ENCODE measurements at places on chromosomes 6 and 20.

GRCh38 chr6:166803471-166803870, 152.9 kb downstream of the RNASET2 start:
- no peak for DNase-seq

GRCh38 chr20:57475388-57476083, 49.4 kb downstream of the CTCFL start:
- DNase-seq, result no peak

- no peak for DNase-seq
Measured at GRCh38 chr20:17560344-17561074, 9.4 kb upstream of the DSTN start.

GRCh38 chr6:43954311-43955131, 172.7 kb downstream of the MRPL14 start:
- DNase-seq, result no peak

- no peak for DNase-seq
Measured at GRCh38 chr6:53857318-53858094, 62.7 kb downstream of the LRRC1 start.

DNA sequence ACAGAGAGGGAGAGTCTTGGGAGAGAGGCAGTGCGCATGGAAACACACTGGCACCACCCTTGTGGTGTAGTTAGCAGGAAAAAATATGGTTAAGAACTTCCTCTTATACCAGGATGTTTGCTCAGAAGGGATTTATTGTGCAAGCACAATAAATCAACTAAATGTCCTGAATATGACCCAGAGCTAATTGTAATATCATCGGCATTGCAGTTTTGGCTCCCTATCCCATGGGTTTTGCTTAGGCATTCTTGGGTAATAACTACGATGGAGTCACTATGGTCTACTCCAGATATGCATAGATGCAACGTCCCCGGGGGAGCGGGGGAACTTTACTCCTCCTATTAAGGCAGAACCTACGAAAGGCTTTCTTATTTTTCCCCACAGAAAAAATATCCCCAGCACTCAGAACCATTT, 751.6 kb downstream of the EYS start:
- DNase-seq, result no peak

GRCh38 chr6:85810558-85810957, 167.9 kb upstream of the SYNCRIP start:
- no peak for DNase-seq

GRCh38 chr20:59525500-59526241, 78.7 kb upstream of the PHACTR3 start:
- no peak for DNase-seq

- no peak for DNase-seq
Measured at GRCh38 chr20:43658723-43659419, 8.0 kb upstream of the MYBL2 start.

DNA sequence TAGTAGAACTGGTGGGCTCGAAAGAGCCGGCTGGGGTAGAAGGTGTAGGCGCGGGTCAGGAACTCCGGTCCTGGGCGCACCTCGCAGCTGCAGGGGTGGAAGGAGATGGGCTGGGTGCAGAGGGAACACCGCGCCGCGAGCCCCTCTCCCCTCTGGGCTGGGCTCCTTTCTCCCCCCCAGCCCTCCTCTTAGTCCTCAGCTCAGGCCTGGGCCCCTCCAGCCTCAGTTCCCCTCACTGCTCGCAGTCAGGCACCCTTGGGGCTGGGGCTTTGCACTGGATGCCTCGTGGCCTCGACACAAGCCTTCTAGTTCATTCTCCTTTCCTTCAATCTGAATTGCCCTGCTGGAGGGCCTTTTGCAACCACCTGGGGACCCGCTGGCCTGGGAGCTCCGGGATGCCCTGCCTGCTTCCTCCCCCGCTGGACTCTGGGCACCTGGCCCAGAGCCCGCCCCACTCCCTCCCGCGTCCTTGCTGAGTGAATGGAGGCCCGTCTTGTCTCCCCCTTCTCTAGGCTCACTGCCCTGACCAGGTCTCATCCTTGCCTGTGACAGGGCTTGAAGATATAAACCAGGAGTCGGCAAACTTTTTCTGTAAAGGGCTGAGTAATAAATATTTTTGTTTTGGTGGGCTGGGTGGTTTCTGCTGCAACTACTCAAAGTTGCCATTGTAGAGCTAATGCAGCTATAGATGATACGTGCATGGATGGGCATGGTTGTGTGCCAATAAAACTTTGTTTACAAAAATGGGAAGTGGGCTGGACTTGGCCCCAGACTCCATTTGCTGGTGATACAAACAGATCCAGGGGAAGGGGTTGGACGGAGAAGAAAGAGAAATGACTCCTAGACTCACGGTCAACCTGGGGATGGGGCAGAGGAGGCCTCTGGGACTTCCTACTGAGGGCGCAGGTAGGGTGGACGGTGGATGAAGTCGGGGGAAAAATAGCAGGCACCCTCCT, 47.3 kb downstream of the APCDD1L start:
- DNase-seq, result no peak

DNA sequence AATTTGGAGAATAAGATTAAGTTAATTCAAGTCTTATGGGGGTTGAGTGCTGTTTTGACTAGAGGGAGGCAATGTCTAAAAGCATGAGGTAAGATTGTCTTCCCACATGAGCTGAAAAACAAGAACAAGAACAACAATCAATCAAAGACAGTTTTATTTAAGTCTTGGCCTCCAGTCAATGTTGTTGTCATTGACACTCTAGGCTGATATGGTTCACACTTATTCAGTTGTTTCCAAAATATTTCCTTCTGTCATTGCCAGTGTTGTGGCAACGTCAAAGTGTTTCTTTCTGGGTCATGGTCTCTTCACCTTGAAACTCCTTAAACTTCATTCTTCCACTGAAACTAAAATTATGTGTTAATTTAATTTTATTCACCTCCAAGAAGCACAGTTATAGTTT, 72.4 kb downstream of the GRIK2 start:
- DNase-seq, result no peak

DNA sequence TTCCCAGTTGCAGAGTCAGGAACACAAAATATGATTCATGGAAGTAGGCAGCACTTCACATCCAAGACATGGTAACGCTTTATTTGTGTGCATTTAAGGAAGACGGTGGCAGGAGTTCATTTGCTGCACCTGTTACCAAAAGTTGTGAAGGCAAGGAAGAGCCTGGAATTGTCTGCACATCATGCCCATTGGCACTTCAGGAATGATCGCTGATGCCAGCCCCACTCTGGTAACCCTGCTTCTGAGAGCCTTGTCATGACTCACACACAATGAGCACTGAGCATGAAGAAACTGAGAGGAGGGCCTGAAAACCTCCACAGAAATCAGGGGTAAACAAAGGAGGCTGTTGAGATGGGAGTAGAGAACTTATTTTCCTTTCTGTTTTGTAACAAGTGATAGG, 181.1 kb downstream of the RPS12 start:
- no peak for DNase-seq

- DNase-seq, result peak; percentile 75
Measured at GRCh38 chr6:141484711-141485110, 648.0 kb upstream of the GJE1 start.

DNA sequence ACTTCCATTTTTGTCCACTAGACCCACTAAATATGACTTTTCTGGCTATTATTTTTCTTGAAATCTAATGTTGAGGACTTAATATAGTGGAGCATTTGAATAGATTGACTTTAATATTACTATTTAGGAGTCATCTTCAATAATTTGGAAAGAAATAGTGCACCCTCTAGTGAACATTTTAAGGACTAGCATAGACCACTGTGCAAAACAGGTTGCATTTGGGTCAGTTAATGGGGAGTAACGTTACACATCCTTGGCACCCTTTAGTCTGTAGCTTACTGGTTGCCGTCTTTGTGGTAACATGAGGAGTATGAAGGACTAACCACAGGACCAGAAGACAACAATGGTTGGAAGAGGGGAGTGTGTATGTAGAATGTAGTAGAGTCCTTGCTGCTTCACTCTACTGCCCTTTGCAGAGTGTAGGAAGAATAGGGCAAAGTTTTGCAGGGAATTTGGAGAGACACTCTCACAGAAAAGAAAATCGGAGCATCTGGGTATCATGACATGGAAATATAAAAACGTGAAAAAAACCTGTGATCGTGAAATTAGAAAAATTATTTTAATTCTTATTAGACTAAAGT, 25.2 kb downstream of the RFPL4B start:
- no peak for DNase-seq

GRCh38 chr20:59819496-59820203, 113.8 kb downstream of the SYCP2 start:
- no peak for DNase-seq

- no peak for DNase-seq
Measured at GRCh38 chr6:33621711-33622388, 728 bp downstream of the ITPR3 start.

DNA sequence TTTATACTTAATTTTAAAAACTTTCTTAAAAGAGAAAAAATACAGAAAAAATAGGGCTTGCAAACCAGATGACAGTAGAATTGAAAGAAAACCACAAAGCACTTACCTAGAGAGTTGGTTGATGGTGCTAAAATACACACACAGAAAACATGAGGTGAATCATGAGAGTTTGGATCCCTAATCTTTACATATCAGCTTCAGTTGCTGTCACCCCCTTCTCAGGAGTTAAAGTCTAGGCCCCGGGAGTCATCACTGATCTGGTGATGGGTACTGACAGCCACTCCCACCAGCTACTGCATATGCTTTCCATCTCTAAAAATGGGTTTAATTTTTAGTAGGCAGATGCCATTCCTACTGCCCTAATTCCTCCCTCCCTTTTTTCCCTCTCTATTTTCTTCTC, 16.7 kb downstream of the TSBP1 start:
- no peak for DNase-seq

GRCh38 chr6:26032340-26033084, 54.7 kb upstream of the HFE start:
- no peak for DNase-seq

- DNase-seq, result no peak
Measured at GRCh38 chr6:32558426-32559057, 28.5 kb upstream of the HLA-DRB5 start.

DNA sequence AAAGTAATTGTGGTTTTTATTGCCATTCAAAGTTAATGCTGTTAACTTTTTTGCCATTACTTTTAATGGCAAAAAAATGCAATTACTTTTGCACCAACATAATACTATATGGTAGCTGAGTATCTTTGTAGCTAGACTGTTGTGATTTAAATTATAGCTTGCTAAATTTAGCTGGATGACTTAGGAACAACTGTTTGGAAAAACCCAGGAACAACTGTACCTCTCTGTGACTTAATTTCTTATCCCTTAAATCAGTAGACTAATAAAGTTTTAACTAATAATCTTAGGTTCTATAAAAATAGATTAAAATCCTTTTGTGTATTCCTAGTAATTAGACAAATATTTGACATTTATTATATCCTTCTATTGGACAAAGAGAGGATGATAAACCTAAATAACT, 268.2 kb downstream of the TENT5A start:
- DNase-seq, result no peak

GRCh38 chr6:132495604-132496079, 17.3 kb downstream of the STX7 start:
- no peak for DNase-seq

GRCh38 chr6:2911171-2911570, 8.1 kb upstream of the SERPINB9 start:
- peak; percentile 26 for DNase-seq
